ENCODE measurements at places on chromosomes 4 and X.

GRCh38 chrX:51893931-51894696 is 691 bp downstream of the MAGED1 start:
- DNase-seq, result peak; percentile 13

- no peak for DNase-seq
Measured at GRCh38 chr4:113575401-113575800, 186.1 kb downstream of the CAMK2D start.

GRCh38 chr4:38308728-38309311 is 348.6 kb downstream of the PTTG2 start:
- DNase-seq, result peak; percentile 88

DNA sequence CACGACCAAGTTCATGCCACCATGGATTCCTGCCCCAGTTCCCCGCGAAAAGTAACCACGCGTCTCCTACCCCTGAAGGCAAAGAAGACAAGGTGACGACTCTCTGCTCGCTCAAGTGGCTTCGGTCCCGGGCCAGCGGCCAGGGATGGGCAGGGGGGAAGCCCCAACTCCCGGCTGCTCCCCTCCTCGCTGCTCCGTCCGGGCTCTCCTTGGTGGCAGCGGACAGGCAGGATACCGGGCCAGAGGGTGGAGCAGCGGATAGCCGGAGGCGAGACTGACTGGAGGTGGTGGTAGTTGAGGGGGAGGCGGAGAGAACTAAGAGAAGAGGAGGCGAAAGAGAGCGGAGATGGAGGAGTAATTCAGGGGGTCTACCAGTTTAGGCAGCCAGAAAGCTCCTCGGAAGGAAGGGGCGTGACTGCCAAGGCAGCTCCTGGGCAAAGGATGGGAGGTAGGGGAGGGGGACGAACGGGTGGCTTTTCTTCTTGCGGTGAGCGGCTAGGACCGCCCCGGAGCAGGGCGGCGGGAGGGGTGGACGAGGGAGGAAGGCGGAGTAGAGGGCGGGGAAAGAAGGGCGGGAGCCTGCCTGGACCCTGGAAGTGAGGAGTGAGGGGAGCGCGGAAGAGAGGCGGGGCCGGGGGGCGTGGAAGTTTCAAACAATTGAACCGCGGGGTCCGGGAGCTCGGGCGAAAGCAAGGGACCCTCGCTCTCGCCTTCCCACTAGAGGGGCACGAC is at the start of gene AMOT:
Gene AMOT, minus strand, starts transcription at position 450 of the 732 bp plus-strand sequence. CDS start 17,705 bp downstream, outside the sequence.
- DNase-seq, result peak; percentile 85

- DNase-seq, result no peak
Measured at GRCh38 chrX:55742649-55743048, 25.1 kb downstream of the RRAGB start.

- no peak for DNase-seq
Measured at GRCh38 chr4:55808186-55808585, 11.4 kb upstream of the EXOC1L start.

DNA sequence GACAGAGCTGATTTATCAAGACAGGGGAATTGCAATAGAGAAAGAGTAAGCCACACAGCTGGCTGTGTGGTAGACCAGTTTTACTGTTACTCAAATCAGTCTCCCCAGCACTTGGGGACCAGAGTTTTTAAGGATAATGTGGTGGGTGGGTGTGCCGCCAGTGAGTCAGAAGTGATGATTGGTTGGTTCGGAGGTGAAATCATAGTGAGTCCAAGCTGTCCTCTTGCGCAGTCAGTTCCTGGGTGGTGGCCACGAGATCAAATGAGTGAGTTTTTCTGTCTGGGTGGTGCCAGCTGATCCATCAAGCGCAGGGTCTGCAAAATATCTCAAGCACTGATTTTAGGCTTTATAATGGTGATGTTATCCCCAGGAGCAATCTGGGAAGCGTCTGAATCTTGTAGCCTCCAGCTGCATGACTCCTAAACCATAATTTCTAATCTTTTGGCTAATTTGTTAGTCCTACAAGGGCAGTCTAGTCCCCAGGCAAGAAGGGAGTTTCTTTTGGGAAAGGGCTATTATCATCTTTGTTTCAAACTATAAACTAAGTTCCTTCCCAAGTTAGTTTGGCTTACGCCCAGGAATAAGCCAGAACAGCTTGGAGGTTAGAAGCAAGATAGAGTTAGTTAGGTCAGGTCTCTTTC is 44.0 kb upstream of the PPP1R2C start:
- DNase-seq, result no peak

DNA sequence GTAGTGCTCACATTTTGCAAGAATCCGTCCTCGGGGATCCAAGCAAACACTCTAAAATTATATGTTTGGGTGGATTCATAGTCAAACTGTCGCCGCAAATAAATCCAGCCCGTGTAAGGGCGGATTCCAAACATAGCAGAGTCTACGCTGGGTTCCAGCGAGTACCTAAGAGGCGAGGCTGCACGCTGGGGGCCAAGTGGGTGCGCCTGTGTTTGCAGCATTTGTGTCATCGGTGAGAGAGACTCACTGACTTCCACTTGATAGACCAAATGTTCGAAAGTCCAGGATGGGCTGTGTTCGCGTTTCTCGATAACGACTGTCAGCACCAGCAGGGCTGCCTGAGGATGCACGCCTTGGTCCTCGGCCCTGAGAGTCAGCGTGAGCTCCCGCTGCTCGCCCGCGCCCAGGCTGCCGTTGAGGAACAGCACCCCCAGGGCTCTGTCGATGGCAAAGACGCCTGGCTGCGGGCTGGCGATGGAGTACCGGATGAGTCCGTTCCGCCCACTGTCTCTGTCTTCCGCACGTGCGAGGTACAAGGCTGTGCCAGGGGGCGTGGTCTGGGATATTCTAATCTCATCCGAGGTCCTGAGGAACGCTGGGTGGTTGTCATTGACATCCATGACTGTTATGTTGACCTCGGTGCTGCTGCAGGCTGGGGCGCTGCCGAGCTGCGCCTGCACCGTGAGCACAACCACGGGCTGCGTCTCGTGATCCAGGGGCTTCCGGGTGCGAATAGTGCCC is 158.7 kb downstream of the DCHS2 start:
- DNase-seq, result peak; percentile 38

DNA sequence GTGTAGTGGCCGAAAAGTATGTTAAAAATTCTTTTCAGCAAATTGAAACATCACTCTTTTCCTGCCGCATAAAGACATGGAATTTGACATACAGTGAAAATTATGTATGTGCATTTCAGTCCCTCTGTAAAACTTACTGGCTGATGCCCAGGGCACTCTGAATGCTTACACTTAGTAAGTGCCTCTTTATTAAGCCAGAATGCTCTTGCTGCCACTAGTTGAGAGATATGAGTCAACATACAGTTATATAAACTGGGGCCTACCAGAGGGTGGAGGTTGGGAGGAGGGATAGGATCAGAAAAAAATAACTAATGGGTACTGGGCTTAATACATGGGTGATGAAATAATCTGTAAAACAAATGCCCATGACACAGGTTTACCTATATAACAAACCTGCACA is 38.1 kb upstream of the TRPC5 start:
- DNase-seq, result no peak

DNA sequence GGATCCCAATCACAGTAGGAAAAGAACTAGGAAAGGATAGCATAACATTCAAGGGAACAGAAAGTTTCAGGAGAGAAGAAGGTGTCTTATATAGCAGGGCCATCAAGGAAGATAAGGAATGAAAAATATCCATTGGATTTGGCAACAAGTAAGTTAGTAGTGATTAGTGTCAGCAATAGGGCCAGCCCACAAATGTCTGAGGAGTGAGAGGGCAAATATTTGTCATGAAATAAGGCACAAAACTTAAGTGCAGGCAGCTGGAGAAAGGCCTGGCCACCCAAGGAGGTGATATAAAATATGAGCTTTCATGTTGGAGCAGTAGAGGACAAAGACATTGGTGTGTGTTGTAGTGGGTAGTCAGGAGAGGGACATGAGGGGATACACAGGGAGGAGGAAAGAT is 132.1 kb downstream of the COL4A6 start:
- DNase-seq, result no peak

DNA sequence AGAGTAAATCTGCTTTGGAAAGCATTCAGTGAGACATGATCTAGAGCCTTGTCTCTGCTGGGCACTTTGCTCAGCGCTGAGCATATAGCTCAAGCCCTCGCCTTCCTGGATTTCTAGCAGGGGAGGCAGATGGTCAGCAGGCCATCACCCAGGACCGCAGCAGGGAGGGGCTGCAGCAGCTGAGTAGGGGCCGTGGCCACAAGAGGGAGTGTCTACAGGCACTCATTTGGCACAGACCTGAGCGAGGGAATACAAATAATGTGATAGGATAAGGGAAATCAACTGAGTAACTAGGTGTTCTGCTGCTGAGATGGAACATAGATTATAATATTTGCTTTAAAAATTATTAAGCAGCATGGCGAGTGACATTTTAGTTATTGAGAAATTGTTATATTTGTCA is 30.2 kb downstream of the OFD1 start:
- DNase-seq, result peak; percentile 70

DNA sequence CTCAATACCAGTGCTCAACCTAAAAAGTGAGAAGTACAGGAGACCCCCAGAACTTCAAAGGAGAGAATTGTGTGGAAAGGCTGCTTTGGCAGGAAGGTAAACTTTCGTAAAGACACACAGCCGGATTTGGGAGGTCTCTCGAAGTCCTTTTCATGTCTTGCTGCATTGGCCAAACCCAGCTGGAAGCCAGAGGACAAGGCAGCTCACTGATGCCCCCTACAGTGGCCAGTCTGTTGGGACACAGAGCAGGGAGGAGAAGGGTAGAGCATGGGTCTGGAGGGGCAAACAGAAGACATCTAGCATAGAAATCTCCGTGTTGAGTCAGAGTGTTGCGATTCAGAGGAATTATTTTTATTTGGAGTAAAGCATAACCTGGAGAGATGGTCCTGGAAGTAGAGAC is 198.9 kb downstream of the ANK2 start:
- DNase-seq, result no peak

DNA sequence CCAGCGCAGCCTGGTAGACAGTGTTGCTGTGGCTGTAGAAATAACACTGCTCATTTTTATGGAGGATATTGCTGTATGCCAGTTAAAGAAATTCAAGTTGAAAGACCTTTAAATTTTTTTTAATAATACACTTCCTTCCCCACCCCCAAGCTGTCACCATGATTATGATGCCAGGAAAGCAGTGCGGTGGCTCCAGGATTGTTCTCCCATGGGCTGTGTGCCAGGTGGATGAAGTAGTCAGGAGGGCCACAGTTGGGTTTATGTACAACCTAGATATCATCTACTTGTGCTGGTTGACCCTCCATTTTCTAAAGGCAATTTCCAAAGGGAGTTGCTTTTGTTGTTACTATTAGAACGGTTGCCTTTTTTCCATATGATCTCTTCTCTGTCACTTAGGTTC is 136.6 kb downstream of the AFF1 start:
- DNase-seq, result no peak

DNA sequence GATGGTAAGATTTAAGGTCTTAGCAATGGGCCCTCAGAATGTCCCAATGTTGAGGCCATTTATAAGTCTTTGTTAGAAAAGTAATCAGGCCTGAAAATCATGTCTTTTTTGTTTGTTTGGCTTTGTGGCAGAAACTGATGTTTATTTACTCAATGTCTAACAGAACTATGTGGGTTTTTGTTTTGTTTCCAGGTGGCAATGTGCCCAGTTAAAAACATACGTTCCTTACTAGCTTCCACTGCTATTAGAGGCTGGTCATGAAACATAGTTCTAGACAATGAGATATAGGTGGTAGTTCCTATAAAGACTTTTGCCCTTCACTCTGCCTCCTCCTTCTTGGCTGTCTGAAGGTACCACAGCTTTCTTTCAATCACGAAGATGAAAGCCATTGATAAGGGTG is 108.8 kb downstream of the C4orf51 start:
- no peak for DNase-seq

GRCh38 chrX:136725441-136726104 is 55.2 kb downstream of the ARHGEF6 start:
- DNase-seq, result no peak

DNA sequence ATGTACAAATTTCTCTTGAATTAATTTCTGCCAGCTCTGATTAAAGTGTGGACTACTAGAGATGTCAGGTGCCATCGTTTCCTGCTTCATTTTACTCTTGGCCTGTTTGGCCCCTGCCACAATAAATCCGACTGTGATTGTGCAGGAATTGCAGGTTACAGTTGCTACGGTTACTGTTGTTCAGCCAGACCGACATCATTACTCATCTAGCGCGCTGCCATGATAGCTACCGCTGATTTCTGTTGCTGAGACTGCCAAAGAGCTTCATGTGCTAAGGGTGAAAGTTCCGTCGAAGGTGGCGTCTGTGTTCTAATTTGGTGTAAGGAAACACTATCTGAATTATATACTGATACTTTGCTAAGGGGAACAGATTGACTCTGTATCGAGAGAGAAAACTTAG is 22.1 kb downstream of the SLIT2 start:
- DNase-seq, result no peak

DNA sequence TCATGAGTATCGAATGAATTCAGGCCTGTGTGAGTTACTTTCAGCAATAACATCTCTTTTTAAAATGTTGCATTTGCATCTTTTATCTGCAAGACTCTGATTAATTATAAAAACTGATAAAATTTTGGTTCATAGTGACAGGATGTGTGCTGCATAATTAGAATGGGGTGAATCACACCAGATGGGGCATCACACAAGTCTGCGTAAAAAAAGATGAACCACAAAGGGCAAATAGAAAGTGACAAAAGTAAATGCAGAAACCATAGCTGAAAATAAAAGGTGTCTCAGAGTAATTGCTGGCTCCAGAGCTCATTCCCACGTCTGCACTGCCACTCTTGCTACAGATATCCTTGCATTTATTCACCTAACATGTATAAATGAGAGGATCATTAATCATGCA is 131.1 kb downstream of the HS3ST1 start:
- no peak for DNase-seq

DNA sequence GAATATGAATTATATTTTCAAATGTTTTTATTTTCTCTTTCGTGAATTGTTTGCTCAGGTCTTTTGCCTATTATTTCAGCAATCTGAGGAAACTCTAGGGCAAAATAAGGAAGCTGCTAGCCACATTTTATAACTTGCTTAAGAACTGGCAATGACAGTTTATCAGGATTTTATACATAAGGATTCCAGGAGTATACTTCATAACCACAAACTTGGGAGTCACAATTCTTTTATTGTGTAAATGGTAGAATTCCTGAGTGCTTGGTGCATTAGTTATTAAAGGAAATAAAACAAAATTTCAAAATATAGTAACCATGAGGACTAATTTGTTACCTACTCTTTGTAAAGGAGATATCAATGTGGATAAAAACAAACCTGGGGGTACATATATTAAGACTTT is 54.4 kb downstream of the PALLD start:
- no peak for DNase-seq

DNA sequence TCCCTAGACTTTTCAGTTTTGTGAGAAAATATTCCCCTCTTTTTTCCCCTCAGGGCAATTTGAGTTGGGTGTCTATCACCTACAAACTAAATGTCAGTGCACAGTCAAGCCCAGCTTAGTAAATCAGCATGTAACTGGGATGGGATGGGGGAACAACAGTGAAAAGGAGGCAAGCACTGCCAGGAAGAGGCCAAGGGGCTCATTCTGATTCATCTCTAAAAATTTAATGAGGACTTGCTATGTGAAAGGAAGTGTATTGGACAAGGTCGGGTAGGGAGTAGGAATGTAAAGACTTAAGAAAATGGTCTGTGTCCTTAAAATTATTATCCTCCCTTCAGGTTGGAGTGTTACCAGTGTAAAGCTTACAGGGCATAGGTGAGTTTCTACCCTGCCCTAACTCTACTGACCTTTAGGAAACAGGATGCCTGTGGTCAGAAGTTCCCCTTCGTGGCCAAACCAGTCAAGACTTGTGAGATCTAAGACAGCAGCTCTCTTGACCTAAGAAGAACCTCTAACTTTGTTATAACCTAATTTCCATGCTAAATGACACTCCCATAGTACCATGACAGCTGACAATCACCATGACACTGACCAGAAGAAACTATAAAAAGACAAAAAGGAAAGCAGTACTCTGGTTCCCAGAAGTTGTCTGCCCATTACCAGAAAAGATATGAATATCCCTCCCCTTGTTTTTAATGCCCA is 194.4 kb upstream of the LDB2 start:
- DNase-seq, result no peak
